ENCODE measurements at places on chromosomes 3 and 15.

- DNase-seq: no peak
These were observed 1.2 kb downstream of the YEATS2 start for GRCh38 chr3:183698756-183699155.

GRCh38 chr15:70742928-70743327 lies 20.4 kb downstream of the UACA start:
- no peak for DNase-seq

DNA sequence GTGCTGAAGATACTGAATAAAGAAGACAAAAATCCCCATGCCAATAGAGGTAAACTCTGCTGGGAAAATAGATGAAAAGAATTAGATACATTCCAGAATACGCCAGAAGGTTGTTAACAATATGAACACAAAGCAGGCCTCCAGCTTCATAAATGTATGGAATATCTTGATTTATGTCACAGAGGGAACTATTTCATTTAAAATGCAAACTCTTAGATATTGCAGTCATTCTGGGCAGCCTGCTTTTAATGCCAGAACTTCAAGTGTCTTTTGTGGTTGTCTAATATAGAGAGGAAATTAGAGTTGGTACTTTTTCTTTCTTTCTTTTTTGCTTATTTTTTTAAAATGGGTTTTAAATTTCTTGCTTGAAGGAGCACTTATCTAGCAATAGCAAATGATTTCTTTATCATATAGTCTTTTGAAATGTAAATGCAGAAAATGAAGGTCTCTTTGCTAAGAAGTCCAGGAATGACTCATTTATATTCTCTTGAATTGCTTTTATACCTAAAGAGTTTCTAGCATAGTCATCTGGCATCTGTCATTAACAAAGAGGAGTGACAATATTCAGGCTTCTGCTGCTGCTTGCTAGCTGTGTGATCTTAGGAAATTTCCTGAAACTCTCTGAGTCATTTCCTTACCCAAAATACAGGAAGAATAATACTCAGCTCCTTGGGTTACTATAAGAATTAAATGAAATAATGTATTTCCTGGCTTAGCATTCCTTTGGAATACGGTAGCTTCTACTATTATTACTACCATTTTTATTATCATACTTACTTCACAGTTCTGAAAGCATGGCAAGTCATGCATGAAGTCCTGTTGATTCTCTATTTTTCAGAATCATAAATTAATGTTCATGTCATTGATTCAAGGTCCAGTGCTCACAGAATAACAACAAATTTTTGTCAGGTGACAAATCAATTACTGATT lies 527.6 kb downstream of the DIPK2A start:
- DNase-seq: no peak

DNA sequence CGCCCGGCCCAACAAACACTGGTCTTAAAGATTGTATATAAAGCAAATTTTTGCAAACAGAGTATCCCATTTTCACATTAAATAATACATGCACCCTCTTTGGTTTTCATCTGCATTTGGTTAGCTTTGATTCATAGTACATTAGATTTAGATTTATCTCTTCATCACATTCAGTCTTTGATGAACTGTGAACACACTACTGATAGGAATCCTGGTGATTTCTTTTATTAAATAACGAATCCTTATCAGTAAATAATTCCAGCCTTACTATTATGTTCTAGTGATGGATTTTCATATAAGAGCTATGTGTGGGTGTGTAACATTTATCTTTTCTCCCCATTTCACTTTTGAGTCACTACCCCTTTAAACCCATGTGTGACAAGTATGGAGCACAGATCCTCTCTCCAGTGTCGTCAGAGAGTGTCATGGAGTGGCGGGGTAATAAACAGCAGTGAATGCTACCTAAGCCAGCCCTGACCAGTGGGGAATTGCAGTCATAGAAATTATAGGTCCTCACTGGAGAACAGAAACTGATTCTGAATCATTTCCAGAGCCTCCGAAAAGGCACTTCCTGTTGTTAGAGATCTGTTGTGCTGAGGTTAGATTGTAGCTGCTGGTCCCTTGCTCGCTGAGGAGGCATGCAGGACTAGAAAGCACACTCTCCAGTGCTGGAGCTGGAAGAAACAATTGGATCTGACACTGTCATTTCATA lies 22.0 kb downstream of the SLC7A14 start:
- DNase-seq: peak; percentile 62

DNA sequence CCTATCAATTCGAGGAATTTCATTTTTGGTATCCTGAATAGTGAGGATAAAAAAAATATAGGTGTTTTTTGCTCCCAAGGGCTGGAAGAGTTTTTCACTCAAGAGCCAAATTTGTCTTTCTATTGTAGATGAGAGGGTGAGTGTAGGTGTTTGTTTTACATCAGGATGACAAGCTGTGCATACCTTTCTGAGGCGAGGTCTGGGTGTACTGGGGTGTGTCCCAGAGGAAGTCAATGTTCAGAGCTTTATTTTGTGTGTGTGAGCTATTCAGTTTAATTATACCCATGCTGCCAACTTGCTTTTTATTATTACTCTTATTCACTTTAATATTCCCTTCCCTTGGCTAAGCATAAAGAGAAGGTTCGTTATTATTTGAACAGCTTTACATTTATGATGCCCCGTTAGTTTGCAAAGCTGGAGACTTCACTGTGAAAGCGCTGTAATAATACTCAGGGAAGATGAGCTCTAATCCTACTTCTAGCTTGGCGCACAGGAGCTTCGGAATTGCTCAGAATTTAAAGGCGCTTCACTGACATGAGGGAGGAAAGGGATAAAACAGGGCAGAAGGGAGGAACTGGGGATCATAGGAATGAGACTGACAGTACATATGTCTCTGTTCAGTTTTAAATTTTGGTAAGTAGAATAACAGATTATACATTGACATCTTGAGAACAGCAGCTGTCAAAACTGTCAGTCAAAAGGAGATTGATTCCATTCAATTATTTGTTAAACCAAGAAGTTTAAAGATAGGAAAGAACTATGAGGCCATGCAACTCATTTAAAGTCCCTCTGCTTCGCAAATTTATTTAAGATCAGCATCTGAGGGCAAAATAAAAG lies 117.7 kb upstream of the TP63 start:
- DNase-seq: no peak

- DNase-seq: no peak
These were observed 102.6 kb downstream of the ALDH1A2 start for GRCh38 chr15:57962887-57963286.

GRCh38 chr3:126083511-126083912 lies 412 bp downstream of the SLC41A3 start:
- DNase-seq: no peak

- DNase-seq: no peak
These were observed 12.8 kb upstream of the SRP14 start for GRCh38 chr15:40051616-40052415.

DNA sequence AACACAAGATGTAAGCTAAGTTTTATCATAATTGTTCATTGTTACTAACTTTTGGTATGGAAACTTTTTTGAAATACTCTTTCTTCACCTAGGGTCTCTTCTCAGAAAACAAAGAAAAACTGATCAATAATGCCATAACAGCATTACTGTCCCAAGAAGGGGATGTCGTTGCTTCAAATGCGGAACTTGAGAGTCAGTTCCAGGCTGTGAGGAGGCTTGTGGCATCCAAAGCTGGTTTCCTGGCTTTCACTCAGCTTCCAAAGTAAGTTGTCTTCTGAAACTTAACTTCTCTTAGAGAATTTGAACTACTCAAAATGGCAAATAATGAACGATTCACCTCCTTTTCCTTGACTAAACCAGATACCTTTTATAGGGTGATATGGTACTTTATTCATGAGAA lies 39.3 kb downstream of the DNAJC13 start:
- no peak for DNase-seq

- DNase-seq: no peak
These were observed 33.1 kb downstream of the GRK7 start for GRCh38 chr3:141796081-141796888.

DNA sequence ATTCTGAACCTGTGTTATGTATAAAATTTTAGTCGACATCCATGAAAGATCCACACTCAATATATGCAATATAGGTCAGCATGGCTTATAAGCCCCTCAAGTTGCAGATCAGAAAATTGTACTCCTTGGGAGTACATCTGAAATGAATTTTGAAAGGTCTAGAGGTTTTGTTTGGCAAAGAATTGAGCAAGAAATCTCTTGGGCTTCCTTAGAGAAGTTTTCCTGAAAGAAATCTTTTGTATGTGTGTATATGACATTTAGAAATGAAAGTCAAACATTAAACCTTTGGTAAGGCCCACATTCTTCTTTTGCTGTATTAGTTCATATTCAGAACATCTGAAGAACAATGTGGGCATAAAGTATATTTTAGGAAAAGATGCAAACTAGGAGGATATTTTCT lies 1006.6 kb downstream of the NAALADL2 start:
- DNase-seq: no peak

DNA sequence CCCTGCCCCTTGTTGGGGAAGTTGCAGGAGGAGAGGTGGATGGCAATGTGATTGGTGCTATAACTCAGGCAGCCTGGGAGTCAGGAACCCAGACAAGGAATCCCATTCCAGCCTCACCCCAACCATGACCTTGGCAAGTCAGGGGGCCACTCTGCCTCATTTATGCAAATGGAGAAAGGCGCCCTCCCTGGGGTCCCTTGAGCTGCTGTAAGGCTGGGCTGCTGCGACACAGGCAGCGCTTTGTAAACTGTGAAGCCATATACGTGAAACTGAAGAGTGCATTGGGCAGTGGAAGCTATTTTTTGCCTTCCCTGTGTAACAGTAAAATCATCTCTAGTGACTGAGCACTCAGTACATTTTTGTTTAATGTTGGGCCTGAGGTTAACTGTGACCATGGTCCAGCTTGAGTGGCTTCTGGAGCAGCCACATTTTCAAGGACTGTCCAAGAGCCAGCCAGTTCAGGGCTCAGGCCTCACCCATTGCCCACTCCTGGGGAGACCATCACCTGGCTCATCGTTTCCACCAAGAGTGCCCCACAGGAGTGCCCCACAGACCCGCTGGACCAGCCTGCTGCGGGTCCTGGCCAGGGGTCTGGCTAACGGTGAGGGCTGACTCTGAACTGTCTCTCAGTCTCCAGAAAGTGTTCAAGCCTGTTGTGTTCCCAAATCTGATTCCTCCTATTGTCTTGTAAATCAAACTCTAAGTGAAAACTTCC lies 27.9 kb downstream of the KIF7 start:
- DNase-seq: no peak

DNA sequence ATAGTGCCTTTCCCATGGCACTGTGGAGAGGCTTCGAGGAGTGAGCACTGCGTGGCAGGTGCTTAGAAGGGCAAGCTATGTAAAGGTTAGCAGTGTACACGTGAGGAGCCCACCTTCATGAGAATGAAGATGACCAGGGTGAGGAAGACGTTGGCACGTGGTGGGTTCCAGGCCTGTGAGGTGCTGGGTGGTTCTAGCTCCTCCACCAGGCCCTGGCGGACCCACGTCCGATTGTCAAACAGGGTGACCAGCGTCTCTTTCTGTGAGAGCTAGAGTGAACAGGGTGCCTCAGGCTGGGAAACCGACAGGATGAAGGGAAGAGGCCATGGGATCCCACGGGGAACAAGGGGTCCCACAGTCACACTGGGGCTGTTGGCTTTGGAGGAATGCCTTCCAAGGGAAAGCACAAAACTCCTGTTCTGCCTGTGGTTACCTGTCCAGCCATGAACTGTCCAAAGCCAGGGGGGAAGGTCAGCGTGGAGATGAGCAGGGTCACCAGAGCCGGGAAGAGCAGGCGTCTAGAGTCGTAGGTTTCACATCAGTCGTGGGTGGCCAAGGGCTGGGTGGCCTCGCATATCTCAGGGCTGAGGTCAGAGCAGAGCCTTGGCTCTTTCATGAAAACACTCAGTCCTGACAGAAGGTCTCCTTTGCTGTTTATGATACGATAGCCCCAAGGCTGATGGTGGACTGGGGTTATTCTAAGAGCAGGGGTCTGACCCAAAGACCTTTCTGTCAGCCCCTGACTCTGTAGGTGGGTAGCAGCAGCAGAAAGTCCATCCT lies 6.0 kb downstream of the CLCN2 start:
- no peak for DNase-seq

- no peak for DNase-seq
These were observed 6.3 kb downstream of the TIGIT start for GRCh38 chr3:114299941-114300624.

DNA sequence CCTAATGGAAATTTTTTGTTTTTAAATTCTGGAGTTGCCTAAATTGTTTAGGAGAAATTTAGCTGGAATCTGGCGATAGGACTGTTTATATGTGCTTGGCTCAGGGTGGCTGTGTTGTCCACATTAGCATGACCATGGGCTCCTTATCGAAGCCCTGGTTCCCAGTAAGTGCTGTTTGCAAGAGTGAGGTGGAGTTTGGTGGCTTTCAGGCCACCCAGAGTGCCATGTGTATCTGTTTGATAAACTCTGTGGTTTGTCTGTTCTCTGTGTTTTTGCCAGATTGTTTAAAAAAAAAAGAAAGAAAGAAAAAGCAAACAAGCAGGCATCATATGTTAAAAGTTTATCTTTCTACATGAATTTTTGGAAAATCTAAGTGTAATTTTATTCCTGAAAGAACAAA lies 51.5 kb downstream of the PLCL2 start:
- DNase-seq: no peak

DNA sequence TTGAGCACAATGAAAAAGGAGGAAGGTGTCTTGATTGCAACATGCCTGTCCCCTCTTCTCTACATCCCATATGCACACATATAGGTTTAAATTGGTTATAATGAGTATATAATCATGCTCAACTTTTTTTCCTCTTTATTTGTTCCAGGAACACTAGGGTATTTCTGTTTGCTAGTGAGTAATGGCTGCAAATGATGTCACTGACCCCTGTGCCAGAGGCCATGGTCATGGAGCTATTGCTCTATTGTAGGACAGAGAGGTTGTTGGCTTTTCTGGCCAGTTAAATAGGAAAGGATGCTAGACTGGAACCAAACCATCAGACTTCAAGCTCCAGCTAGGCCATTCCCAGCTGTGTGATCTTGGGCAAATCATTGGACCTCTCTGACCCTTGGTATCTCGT lies 9.6 kb downstream of the ARHGEF3 start:
- DNase-seq: no peak

GRCh38 chr15:79481793-79482192 lies 49.7 kb downstream of the MINAR1 start:
- no peak for DNase-seq

GRCh38 chr15:60520013-60520824 lies 41.3 kb upstream of the ICE2 start:
- no peak for DNase-seq

- no peak for DNase-seq
These were observed 16.0 kb downstream of the TNK2 start for GRCh38 chr3:195892105-195893043.

- DNase-seq: no peak
These were observed 71.5 kb downstream of the RAD18 start for GRCh38 chr3:8891774-8892173.

All from T-helper 1 cell (primary cell).